Common myeloid progenitor, CD34-positive (primary cell): ENCODE measurements at places on chromosomes 11 and 22.

DNA sequence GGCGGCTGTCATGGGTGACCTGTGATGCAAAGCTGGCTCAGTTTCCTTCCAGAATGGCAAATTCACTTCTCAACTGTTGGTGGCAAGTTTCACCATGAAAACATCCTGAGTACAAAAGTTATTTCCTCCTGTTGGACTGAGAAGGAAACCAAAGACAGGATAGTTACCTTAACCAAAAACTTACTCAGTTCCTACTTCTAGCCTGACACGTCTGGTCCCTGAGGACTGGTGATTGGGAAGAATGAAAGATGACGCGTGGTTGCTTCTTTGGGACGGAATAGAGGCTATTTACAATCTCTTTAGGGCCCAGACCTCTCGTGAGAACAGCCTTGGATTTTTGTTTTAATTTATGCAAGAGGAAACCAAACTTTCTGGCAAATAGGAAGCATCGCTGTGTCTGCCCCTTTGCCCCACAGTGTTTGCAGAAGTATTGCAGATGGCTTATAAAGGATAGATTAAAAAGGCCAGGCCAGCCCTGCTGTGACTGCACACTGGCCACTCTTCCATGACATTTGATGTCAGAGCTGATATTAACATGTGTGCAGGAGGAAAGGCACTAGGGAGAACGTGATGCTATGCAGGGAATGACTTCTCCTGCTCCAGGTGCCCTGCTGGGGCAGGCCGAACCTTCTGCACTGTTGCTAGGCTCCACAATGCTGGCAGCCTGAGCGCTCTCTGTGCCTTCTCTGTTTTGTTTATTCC is 7.6 kb downstream of the VPS26B start:
- peak; percentile 47 for DNase-seq

GRCh38 chr11:126282361-126282735 is 545 bp upstream of the TIRAP start:
- DNase-seq = peak; percentile 65

- DNase-seq = no peak
Observed at GRCh38 chr11:2901196-2901796, 15.7 kb upstream of the CDKN1C start.

DNA sequence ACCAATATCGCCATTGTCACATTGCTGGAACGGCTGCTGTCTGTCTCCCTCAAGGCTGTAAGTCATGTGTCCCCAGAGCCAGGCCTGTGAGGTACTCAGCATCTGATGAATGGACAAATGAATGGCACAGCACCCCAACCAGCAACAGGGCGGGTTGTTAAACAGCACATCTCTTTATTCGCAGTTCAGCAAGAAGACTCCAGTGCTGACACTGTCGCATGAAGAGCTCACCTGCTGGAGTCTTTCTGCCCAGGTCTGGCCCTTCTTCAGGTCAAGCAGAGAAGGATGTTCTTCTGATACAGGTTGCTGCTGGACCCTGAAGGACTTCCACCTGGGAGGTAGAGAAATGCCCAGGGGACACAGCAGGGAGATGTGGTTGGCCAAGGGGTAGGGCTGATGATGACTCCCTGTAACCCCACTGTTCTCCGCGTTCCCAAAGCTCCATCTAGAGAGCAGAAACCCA is 4.8 kb downstream of the SPATA19 start:
- no peak for DNase-seq

- DNase-seq = no peak
Observed at GRCh38 chr22:50723991-50724390, 14.0 kb upstream of the ACR start.

GRCh38 chr22:23834793-23835483 is 3.9 kb downstream of the DERL3 start:
- no peak for DNase-seq

DNA sequence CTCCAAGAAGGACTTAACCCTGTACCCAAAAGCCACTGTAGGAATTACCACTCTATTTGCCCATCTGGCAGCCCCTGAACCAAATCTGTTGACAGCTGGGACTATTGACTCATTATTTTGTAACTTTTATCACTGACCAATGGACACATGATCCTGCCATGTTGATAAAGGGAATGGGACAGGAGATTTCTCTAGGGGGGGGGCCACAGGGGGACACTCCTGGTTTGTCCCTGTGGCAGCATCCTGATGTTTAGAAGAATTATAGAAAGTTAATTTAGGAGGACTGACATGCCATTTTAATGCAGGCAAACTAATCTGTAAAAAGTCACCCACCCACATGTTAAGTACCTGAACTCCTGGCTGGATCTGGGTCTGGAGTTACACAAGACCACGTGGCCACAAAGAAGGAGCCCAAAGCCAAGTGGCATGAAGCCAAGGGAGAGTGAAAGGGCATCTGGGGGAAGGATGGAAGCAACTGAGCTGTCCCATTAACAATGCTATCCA is 558.1 kb downstream of the ETS1 start:
- no peak for DNase-seq

DNA sequence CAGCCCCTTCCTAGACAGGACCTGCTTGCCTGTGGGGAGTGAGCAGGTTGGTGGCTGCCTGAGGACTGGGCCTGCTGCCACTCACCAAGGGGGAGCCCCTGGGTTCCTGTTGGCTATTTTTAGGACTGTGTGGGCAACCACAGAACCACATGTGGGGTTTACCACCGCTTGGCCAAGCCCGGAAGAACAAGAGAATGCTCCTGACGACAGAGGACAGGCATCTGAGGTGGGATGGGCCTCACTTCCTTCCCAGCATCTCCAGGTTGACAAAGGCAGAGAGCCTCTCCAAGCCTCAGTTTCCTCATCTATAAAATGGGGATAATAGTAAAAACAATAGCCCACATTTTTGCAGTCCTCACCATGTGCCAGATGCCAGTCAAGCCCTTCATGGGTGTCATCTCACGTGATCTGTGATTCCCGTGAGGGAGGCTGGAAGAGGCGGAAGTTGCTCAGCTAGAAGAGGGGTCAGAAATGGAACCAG is 43.6 kb downstream of the LRRC32 start:
- DNase-seq = peak; percentile 98
